Globus pallidus (tissue), 1 donor: ENCODE measurements at places on chromosomes 12 and 14.

GRCh38 chr14:74636424-74637177 is 24.6 kb upstream of the LTBP2 start:
- DNase-seq: no peak

DNA sequence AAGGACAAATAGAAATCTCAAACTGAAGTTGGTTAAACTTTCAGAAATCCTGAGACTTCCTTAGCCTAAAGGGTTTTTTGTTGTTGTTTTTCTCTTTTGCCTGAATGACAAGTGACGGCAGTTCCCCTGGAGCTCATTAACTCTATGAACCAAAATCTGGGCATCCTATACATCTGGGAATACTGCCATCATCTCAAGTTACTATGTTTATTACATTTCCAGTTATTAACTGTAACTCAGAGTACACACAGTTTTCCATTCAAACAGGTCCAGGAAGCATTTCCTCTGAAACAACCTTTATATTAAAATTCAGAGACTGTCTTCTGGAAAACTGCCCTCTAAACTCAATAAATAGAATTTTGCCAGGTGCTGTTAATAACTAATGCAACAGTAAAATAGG is 55.6 kb upstream of the CDKL1 start:
- no peak for DNase-seq

DNA sequence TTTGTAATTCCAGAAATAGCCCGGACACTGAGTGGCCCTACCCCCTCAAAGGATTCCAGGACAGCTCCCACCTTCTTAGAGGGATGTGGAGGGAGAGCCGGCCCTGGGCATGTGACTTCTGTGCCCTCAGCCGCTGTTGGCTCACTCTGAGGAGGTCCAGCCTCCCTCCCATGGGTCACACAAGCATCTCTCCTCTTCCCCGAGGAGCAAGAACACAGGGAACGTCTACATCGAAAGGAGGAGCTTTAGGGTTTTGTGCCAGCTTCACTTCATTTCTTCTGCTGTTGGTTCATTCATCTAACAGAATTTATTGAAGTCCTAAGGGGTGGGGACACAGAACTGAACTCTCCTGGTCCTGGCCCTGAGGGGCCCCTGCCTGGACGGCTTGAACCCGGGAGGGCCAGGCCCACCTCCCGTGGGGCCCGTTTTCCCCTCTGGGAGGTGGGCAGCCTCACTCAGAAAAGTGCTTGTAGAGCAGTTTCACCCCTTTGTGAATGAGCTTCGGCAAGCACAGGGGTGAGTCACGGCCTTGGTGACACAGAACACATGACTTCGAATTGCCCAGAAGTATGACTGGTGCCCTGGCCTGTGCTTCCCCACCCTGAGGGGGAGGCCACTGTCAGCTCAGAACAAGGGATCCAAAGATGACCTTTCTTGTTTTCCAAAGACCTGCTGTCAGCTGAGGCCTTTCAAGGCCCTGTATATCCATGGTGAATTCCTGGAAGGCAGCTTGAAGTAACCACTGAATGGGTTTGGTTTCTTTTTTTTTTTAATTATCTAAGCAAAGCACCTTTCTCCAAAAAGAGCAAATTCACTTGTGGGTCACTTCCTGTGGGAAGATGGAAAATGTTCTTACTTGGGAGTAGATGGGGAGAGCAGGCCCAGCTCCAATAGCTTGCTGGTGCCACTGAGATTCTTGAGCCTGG is 39.2 kb downstream of the NFKBIA start:
- DNase-seq: no peak

DNA sequence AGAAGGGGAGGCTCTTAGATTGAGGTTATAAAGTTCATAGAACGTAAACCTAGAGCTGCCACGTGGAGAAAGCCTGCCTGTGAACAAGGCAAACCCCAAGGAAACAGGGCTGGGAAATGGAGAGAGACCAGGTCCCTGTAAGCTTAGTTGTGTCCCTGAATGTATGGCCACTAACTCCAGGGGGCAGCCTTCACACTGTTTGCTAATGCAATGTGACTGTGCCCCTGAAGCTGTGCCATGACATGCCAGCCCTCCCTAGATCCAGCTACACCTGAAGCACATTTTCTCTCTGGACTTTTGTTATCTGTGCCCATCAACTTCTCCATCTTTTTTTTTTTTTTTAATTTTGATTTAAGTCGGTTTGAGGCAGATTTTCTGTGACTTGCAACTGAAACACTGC is 60.6 kb upstream of the TMCC3 start:
- DNase-seq: peak; percentile 38

DNA sequence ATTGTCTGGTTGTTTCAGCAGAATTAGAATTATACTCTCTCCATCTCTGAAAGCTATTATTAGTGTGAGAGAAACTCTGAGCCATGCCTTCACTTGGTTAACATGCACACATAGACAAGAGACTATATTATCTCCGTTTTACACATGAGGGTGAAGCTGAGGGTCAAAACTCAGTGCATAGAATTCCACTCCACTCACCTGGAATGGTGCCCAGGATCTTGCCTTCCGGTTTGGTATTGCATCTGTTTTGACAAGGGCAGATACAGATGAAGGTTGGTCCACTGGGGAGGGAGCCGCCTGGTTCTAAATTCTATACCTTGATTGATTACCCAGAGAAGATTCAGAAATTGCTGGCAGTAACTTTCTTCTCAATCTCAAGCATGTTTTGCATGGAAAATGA is 149.5 kb upstream of the PELI2 start:
- no peak for DNase-seq

GRCh38 chr14:91142214-91142668 is 28.4 kb downstream of the DGLUCY start:
- DNase-seq: no peak

- no peak for DNase-seq
Measured at GRCh38 chr14:46051796-46052195, 599.8 kb downstream of the RPL10L start.
